GM23248 (cell line): ENCODE measurements at places on chromosomes 3 and 15. TPM values are rescaled to one million over a fixed set of nuclear protein-coding genes. Genes with fewer than 3 reads are reported as not detected.

SLC51A gene
- 3.4 and 6.0 TPM in 2 replicates for polyA plus RNA-seq

UTS2B gene
- polyA plus RNA-seq, result 0.23 and 0.61 TPM in 2 replicates

MOBP gene
- polyA plus RNA-seq, result not detected in 2 replicates

CSTA gene
- polyA plus RNA-seq, result 5.3 and 5.8 TPM in 2 replicates

RTP1 gene
- polyA plus RNA-seq, result not detected in 2 replicates

DPPA2 gene
- not detected in 2 replicates for polyA plus RNA-seq

CEMIP gene
- 134 and 137 TPM in 2 replicates for polyA plus RNA-seq

MYLK gene
- polyA plus RNA-seq, result 110 TPM in 2 replicates

HYAL3 gene
- polyA plus RNA-seq, result 5.7 and 7.6 TPM in 2 replicates

P2RY13 gene
- polyA plus RNA-seq, result not detected in 2 replicates

GADL1 gene
- polyA plus RNA-seq, result not detected in 2 replicates

GRCh38 chr3:33211444-33211843 is 7.2 kb downstream of the SUSD5 start:
- DNase-seq, result peak; percentile 84
- H3K36me3 ChIP-seq, result no peaks in the 10 kb centered on the region
- H3K4me3 ChIP-seq, result no peak overlapping the region
- peaks cover 15% of the 10 kb centered on the region for H3K27me3 ChIP-seq

- H3K36me3 ChIP-seq, result no peaks in the 10 kb centered on the region
- H3K4me3 ChIP-seq, result no peak overlapping the region
- H3K4me1 ChIP-seq, result no peaks in the 10 kb centered on the region
- H3K27me3 ChIP-seq, result no peaks in the 10 kb centered on the region
Measured at GRCh38 chr3:153961494-153961893, 159.7 kb upstream of the ARHGEF26 start.

DNA sequence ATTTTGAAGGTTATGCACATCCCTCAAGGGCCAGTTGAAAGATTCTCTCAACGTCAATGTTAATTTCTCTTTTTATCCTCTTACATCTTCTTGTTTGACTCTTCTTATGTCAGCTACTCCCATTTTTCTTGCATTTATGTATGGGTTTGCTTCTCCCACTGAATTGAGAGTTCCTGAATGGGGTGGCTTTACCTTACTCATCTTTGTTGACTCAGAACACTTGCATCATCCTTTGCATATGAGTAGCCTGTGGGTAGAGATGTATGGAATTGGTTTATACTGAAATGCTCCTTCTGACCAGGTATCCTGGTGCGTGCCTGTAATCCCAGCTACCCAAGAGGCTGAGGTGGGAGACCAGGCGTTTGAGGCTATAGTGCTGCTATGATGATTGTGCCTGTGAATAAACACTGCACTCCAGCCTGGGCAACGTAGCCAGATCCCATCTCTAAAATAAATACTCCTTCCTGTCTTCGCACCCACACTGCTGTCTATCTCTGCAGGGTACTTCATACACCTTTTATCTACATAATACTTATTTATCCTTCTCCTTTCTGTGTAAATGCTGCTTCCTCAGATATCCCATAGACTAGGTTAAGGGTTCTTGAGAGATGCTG is 123.6 kb upstream of the DPH6 start:
- H3K4me1 ChIP-seq, result peaks cover 13% of the 10 kb centered on the region
- DNase-seq, result peak; percentile 22

- no peaks in the 10 kb centered on the region for H3K4me1 ChIP-seq
- peaks cover 14% of the 10 kb centered on the region; the same call in 1 of the 2 replicates for H3K27me3 ChIP-seq
- H3K36me3 ChIP-seq, result no peaks in the 10 kb centered on the region
Measured at GRCh38 chr3:57421336-57421735, 122.8 kb downstream of the DNAH12 start.

DNA sequence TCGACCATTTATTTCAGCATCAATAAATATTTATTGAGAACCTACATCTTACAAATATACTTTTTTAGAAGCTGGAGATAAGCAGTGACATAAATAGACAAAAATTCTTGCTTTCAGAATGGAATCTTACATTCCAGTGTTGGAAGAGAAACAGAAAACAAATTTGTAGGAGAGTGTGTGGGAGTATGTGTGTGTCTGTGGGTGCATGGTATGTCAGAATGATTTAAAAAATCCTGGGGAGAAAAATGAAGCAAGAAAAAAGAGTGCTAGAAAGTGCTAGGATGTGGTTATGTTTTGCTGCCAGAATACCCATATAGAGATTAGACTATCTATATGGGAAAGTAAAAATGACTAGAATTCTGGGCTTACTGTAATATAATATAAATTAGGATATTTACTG is 561.7 kb upstream of the SGO1 start:
- no peaks in the 10 kb centered on the region for H3K36me3 ChIP-seq
- no peaks in the 10 kb centered on the region for H3K27me3 ChIP-seq
- H3K27ac ChIP-seq, result no peak overlapping the region
- no peak overlapping the region for H3K4me3 ChIP-seq

GRCh38 chr3:76724075-76724474 is 315.8 kb upstream of the ROBO2 start:
- H3K27me3 ChIP-seq, result no peaks in the 10 kb centered on the region
- no peak overlapping the region for H3K4me3 ChIP-seq
- no peak for DNase-seq

DNA sequence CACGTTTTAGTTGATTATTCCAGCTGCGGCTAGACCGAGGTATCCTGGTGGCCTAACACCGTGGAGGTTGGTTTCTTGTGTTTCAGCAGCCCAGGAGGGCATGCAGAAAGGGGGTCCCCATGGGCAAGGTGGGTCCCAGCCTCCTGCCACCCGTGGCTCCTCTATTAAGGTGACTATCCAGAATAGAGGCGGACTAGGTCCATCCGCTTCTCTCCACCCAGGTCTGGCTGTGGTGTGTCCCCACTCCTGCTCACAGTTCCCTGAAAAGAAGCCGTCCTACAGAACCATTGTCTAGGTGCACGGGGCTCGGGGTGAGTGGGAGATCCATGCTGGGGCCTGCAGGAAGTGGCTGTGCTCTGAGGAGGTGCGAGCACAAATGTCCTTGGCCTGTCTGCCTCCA is 81.5 kb downstream of the WNT7A start:
- no peak for DNase-seq
- no peaks in the 10 kb centered on the region for H3K4me1 ChIP-seq
- no peak overlapping the region for H3K27ac ChIP-seq
- H3K4me3 ChIP-seq, result no peak overlapping the region

DNA sequence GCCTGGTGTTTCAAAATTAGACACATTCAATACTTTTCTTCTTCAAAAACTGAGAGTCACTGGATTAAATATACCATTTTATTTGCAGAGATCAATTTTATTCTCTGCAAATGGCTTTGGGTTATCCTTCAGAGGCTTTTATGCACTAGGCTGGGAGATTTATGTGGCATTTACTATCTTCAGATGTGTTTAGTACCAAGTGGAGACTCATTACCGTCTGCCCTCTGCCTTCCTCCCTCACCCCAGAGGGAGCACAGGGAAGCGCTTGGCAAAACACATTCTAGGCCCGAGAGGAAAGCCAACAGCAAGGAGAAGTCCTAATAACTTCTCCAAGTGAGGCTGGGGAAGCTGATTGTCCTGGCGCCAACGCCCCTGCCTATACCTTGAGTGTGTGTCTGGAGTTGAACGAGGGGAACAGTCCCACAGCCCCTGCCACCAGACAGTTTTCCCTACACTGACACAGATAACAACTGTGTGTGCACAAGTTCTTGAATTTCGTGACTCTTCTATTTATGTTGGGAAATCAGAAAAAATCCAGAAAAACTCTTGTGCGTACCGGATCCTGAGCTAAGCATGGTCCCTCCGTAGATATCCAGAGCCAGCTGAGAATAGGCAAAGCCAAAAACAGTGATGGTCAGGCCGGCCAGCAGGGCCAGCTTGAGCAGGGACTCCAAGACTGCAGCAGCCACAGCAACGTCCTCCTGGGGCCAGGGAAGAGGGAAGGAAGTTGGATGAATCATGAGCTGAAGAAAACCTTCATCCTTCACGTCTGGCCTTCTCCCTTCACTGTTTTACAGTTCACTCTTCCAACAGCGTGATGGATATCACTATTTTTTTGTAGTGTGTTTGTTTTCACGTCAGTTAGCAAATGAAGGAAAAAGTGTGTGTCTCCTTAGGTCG is 26.6 kb downstream of the RFT1 start:
- peaks cover 6% of the 10 kb centered on the region; the same call in 1 of the 2 replicates for H3K36me3 ChIP-seq
- peak; percentile 19 for DNase-seq
- 0 out of 2 replicates have a peak, but pooled peaks cover under 1% of the 10 kb centered on the region for H3K4me1 ChIP-seq
- H3K4me3 ChIP-seq, result no peak overlapping the region
- H3K27ac ChIP-seq, result no peak overlapping the region
- H3K27me3 ChIP-seq, result no peaks in the 10 kb centered on the region

- no peaks in the 10 kb centered on the region for H3K36me3 ChIP-seq
- no peaks in the 10 kb centered on the region for H3K27me3 ChIP-seq
- H3K4me3 ChIP-seq, result no peak overlapping the region
- DNase-seq, result no peak
- no peak overlapping the region for H3K27ac ChIP-seq
Measured at GRCh38 chr3:60553144-60553543, 698.1 kb downstream of the FHIT start.

- H3K27ac ChIP-seq, result no peak overlapping the region
- no peaks in the 10 kb centered on the region for H3K27me3 ChIP-seq
- peaks cover 7% of the 10 kb centered on the region; the same call in 1 of the 2 replicates for H3K4me1 ChIP-seq
- DNase-seq, result no peak
Measured at GRCh38 chr3:40801284-40801741, 276.6 kb downstream of the ZNF621 start.

DNA sequence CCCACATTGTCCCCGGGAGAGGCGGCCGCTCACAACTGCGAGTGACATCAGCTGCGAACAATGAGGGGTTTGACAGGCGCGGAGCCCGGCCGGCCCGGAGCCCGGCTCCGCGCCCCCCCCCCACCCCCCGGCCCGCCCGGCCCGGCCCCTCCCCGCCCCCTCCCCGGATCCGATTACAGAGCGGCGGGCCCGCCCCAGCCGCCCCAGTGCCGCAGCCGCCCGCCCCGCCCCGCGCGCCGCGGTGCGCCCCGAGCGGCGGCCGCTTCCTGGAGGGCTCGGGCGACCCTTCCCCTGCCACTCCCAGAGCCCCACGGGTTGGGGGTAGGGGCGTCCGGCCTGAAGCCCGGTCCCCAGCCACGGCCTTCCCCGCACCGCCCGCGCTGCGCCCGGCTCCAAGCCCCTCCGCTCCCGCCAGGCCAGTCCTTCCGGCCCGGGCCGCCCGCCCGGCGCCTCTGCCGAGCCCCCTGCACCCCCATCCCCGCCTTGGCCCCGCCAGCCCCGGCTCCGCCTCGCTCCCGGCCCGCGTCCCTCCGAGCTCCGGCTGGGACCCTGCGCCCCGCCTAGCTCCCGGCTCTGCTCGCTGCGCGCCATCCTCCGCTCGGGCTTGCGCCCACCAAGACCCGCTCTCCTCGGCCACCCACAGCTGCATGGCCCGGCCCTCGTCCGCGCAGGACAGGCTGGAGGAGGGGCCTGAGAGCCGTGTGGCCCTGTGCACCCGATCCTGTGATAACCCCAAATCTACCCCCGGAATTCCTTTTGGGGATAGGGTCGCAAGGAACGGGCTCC is at the start of gene PCBP4:
Gene PCBP4 (minus strand): TSS at position 71 of the 786 bp plus-strand sequence. CDS start 6,214 bp downstream, outside the sequence.
- H3K36me3 ChIP-seq, result no peaks in the 10 kb centered on the region
- H3K4me1 ChIP-seq, result 0 out of 2 replicates have a peak, but pooled peaks cover 6% of the 10 kb centered on the region
- peak; percentile 70 for DNase-seq
- peak within 1 kb of the TSS; percentile 87 for H3K4me3 ChIP-seq
